ENCODE measurements at places on chromosomes 6 and 20. TPM values are rescaled to one million over a fixed set of nuclear protein-coding genes. Genes with fewer than 3 reads are reported as not detected.

The SGK2 gene
- polyA plus RNA-seq = not detected

The MMP24 gene
- 0.08 TPM for polyA plus RNA-seq

The HLA-F gene
- 626 TPM for polyA plus RNA-seq

The AVP gene
- not detected for polyA plus RNA-seq

The GNMT gene
- 0.34 TPM for polyA plus RNA-seq

The LAMA4 gene
- polyA plus RNA-seq = not detected
